H4 (cell line): ENCODE measurements at places on chromosomes 1 and 21. TPM values are rescaled to one million over a fixed set of nuclear protein-coding genes. Genes with fewer than 3 reads are reported as not detected.

DNA sequence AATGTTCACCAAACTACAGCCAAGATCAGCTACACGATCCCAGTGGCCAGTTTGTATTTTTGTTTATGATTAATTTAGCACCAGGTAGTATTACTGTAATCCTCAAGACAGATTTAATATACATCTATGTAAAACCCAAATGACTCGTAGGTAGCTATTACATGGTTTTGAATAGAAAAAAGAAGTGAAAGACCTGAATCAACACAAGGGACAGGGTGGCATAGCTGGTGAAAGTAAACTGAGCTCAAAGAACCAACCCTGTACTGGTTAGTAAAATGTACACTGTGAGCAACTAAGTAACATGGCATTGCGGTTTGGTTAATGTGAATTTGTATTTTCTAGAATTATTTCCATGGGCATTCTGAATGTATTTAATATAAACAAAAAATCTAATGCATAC, 8.8 kb downstream of the GPATCH2 start:
- no peak for DNase-seq

Gene WNT3A
- not detected in 2 replicates for total RNA-seq

Gene C1orf226
- 0.23 and 0.56 TPM in 2 replicates for total RNA-seq

Gene OPRD1
- not detected in 2 replicates for total RNA-seq

DNA sequence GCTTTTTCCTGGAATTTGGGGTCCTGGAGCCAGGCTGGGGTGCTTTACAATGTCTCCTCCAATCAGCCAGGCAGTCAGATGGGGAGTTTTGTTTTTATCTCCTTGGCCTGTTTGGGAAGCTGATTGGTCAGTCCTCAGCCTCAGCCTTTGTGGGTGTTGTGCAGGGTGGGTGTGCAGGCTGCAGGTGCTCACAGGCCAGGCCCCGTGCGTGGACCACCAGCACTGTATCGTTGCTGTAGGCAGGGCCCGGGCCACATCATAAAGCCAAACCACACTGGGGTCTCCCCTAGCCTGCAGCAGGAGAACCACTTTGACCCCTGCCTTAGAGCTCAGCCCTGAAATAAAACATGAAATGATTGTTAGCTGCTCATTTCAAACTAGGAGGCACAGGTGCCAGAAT, 8.6 kb downstream of the PRDM16 start:
- no peak for DNase-seq

DNA sequence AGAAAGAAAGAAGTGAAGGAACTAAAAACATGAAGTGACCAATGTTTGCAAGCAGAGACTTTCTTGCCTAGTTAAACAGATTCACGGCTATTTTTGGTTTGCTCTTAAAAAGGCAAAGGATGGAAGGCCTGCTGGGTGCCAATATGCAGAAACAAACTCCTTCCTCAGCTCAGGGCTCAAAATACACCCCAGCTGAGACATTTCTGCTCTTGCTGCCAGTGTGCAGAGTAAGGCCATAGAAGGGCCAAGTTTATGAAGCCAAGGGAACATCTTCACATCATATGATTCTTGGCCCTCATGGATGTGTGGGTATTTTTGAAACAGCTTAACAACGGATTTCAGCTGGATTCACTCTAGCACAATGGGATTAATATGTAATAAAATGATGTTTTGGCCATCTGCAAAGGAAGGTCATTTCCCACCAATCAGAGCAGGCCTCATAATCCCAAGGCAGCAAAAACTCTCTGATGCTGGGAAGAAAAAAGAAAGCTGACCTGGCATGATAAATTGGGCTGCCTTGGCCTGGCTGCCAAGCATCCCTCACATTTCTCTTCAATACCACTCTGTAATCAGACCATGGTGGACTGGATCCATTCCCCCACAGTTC, 70.7 kb downstream of the CAPZB start:
- DNase-seq, result no peak

Gene TNFRSF4
- total RNA-seq, result not detected in 2 replicates

Gene CNN3
- 121 and 137 TPM in 2 replicates for total RNA-seq

DNA sequence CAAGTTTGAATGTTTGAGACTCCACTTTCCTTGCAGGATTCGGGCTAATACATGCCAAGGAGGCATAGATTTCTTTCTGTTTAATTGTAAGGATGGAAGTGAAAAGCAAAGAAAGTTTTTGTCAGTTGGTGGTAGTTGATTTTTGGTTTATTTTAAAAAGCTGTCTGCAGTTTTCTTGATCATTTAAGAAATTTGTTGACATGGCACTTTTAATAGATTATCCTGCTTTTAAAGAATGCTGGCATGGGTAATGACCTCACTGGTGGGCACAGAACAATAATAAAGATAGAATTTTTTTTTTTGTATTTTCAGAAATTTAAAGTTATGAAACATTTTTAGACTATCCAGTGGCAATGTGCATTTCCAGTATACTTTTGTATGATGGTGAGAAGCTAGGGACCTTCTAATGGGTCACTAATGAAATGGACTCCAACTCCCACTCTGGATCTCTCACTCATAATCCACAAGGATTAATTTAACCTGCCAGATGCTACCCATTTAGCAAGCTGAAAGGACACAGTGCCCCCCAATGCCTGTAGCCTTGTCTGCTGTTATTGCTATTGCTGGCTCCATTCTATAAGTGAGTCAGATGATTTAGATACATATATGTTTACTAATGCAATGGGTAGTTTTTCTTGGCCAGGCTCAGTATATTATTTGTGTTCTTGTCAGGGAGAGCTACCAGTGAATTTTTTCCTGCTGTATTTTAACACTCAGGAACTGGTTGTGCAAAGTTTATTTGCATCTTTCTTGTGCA, 190.2 kb upstream of the SGIP1 start:
- no peak for DNase-seq

DNA sequence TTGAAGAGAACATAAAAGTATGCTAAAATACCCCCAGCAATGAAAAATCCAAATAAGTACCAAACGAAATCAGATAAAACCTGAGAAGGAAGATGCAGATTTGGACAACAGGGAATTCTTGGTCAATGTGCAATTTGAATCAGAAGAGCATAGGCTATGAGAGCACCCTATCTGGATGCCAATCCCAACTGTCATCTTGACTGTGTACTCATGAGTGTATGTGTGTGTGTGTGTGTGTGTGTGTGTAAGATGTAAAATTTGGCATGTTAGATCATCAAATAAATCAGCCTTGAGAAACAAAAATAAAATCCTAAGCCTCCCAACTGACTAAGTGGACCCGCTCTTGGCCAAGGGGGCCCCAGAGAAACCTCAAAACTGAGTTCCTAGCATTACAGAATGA, 18.0 kb upstream of the SPRR2G start:
- DNase-seq, result no peak

DNA sequence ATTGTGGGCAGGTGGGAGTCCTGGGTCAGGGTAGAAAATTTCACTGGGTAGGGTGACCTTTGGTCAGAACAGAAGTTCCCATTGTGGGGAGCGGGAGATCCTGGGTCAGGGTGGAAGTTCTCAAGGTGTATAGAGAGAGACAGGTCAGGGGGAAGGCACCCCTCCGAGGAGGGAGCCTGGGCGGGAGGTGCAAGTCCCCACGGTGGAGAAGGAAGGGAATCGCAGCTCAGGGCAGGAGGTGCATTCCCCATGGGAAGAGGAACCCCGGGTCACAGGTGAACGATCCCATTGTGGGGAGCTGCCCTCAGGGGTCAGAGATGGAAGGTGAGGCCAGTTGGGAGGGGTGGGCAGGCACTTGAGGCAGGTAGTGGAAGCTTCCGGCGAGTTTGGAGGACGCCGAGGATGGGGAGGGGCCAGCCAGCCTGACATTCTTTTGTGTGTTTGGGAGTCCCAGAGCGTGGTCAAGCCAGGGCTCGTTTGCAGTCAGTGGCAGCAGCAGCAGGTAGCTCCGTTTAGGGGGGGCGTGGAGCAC, 637 bp downstream of the LYPLA2 start:
- peak; percentile 16 for DNase-seq

GRCh38 chr1:44543786-44544185, 130.5 kb downstream of the TMEM53 start:
- DNase-seq, result no peak

DNA sequence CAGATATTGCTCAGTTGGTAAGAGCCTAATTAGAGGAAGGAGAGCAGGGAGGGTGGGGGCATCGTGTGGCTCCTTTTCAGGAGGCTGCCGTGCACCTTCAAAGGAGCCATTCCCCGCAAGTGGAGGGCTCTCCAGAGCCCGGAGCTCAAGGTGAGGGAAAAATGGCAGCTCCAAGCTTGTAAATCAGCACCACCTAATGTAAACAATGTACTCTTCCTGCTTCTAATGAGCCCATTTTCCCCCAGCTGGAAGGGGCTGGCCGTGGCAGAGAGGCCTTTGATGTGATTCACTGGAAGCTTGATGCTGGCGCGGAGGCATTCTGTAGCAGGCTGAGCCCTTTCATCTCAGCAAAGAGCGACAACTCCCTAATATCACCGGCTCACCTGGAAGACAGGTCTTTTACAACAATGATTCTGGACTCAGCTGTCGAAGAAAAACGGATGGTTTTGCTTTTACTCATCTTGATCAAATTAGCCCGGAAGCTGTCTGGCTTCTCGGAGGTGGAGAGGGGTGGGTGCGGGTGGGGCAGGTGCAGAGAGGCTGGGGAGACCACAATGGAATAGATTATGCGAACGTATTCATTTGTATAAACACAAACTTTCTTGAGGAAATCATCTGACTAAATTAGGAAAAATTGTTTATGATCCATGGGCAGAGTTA, 112.5 kb downstream of the RRAGC start:
- DNase-seq, result no peak

GRCh38 chr1:66605419-66605997, 71.6 kb downstream of the SGIP1 start:
- no peak for DNase-seq

DNA sequence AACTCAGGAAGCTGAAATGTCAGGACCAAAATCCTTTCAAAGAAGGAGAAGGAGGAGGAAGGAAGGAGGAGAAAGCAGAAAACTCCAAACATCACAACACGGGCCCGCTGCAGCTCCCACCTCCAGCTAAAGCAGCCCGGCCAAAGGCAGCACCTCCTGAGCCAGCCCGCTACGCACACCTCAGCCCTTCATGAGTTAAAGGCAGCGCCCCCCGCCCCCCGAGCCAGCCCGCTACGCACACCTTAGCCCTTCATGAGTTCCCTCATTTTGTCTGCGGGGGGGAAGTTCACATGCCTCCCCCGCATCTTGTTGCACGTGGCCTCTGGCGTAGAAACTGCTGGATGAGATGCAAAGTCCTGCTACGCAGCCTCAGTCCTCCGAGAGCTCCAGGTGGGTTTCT, 90.7 kb upstream of the ARHGEF16 start:
- no peak for DNase-seq

- DNase-seq, result no peak
Measured at GRCh38 chr1:115557715-115558114, 84.1 kb upstream of the VANGL1 start.

DNA sequence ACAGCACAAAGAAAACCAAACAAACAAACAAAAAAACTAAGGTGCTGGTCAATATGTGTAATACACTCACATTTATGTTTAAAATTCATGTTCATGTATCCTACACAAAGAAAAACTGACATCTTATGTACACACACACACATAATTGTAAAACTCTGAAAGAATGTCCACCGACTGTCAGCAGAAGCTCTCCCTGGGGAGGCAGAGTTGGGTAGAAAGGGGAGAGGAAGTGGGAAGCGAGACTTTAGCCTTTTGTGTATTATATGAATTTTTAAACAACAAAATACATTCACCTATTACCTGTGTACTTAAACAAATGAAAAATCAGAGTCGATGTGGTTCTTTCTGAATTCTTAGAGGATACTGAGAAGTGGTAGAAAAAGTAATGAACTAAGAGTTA, 88.3 kb downstream of the ABCA4 start:
- DNase-seq, result no peak
